ENCODE measurements at places on chromosomes 3 and 15. TPM values are rescaled to one million over a fixed set of nuclear protein-coding genes. Genes with fewer than 3 reads are reported as not detected.

- no peak for DNase-seq
Measured at GRCh38 chr3:82132210-82133069, 371.0 kb upstream of the GBE1 start.

GRCh38 chr15:77786956-77787355 lies 154.2 kb upstream of the LINGO1 start:
- DNase-seq, result no peak

Gene CCDC80
- 26.4 TPM for total RNA-seq

Gene NKIRAS1
- total RNA-seq, result 11.6 TPM

Gene FGF12
- not detected for total RNA-seq

Gene CCR3
- not detected for total RNA-seq

DNA sequence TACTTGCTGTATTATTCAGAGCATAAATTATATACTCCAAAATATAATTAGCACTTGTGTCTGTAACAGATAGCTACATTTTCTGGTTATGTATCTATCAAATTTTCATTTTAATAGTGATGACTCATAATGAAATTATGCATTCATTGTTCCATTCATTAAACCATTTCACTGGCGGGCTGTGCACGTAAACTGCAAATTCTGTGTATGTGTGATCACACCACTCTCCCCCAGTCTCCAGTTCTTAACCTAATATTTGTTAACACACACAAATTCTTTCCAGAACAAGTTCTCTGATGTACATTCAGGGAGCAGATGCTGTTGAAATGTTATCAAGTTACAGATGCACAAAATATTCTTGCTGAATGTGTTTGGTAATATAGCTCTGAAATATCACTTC lies 3.8 kb upstream of the KCNMB2 start:
- no peak for DNase-seq

- no peak for DNase-seq
Measured at GRCh38 chr15:99955181-99955525, 221.9 kb upstream of the LYSMD4 start.

DNA sequence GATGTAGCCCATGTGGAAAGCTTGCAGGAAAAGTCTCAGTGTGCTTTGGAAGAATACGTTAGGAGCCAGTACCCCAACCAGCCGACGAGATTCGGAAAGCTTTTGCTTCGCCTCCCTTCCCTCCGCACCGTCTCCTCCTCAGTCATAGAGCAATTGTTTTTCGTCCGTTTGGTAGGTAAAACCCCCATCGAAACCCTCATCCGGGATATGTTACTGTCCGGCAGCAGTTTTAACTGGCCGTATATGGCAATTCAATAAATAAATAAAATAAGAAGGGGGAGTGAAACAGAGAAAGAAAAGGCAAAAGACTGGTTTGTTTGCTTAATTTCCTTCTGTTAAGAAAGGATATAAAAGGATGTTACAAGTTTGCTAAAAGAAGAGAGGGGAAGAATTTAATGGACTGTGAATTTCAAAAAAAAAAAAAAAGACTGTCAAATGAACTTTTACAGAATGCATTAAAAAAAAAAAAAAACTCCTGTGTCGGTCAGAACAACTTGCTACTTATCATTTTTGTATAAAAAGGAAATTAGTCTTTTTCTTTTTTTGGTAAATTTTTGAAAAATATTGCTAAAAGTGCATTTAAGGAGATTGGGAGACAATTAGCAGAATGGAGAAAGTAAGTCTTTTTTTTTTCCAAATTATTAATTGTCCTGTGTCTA lies 7.0 kb downstream of the NR2F2 start:
- DNase-seq, result no peak

Gene SERPINI2
- 5.0 TPM for total RNA-seq

DNA sequence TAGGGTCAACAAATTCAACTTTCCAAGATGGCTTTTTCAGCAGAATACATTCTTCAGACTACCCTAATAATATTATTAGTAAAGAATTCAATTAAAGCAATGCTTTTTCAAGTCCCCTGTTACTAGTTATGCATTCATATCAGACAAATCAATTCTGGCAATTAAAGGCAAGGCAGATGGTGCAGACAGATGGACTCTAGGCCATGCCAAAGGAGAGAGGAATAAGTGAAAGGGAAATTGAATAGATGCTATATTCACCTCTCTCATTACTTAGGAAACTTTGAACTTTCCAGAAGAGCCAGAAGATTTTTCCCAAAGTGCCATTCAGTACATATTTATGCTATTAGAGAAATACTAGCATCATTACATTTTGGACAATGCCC lies 487.7 kb upstream of the RASGRP1 start:
- no peak for DNase-seq

GRCh38 chr3:43473737-43474136 lies 148.1 kb downstream of the ANO10 start:
- DNase-seq, result no peak

DNA sequence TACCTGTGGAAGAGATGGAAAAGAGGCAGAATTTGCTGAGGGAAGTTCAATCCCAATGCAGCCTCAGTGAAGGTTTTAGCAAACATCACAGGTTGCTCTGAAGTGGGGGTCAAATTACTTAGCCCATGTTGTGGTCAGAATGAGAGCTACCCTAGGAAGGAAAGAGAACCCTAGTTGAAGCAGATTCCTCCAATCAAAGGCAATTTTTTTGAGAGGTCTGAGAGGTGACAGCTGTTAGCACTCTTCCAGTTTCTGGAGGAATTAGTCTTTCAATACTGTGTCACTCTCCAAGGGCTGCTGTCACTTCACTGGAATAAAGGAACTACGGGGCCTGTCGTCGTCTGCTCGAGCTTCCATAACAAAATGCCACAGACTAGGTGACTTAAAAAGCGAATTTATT lies 584.2 kb upstream of the DPPA4 start:
- DNase-seq, result no peak

Gene GPR149
- total RNA-seq, result not detected

GRCh38 chr3:69915726-69916125 lies 83.8 kb upstream of the SAMMSON start:
- no peak for DNase-seq

DNA sequence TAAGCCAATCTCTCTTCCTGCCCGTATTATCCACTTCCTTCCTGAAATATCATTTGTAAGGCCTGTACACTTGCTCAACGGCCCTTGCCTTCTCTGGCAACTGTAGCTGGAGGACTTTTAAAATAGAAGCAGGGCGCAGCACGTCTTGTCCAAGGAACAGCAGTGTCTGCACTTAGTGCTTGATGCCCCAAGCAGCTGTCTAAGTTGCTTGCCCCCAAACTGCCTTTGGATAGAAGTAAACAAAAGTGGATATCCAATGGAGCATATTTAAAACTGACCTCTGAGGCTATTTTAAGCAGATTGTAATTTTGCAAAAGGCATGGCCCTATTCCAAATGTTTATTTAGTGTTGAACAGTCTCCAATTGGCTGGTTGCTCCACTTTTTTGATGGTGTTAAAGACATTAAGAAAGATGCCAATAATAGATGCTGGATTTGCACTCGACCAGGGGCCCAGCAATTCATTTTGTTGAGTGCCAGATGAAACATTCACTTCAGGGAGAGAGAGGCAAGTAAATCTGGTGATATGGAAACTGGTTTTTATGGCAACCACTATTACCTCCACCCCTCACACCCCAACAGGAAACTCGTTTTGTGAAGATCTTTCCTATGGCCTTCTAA lies 526.8 kb upstream of the TBL1XR1 start:
- no peak for DNase-seq

GRCh38 chr15:76107169-76107568 lies 47.4 kb downstream of the TMEM266 start:
- no peak for DNase-seq

Gene TMEM158
- total RNA-seq, result 5.0 TPM

Gene CHRNA7
- 55.9 TPM for total RNA-seq

DNA sequence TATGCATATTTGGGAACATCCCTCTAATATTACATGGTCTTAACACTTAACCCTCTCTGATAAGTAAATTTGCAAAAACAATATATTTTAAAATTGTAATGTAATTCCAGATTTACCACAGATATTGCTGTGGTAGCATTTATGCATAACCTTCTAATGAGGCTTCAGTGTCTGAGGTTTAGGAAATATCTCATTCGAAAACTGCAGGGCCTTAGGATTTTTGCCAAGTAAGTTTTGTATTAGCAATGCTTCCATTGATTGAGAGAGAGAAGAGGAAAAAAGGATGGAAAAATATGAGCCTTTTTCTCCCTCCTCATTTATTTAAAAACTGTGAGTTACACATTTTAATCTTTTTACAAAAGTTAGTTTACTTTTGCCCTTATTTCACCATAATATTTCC lies 294.6 kb downstream of the EPHA3 start:
- no peak for DNase-seq

Gene PLIN1
- 7.5 TPM for total RNA-seq

DNA sequence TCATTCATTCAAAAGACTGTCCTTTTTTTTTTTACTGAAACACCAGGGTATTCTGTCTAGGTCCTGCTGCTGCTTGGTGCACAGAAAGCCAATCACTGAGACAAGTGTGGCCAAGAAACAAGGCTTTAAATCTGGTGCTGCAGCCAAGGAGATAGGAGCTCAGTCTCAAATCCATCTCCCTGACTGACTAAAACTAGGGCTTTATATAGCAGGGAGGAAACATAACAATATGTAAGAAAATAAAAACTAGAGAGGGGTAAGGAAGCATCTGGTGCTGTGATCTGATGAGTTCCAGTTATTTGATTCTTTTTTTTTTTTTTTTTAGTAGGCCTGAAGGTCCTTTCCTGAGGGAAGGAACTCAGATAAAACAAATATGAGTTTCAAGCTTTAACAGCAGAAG lies 139.8 kb downstream of the ATG7 start:
- DNase-seq, result no peak

Measured in Peyer's patch (tissue), 4 donors.